Fibroblast of upper back skin (primary cell): ENCODE measurements at places on chromosomes 11 and 22.

- no peak for DNase-seq
Measured at GRCh38 chr11:24411791-24412190, 85.1 kb upstream of the LUZP2 start.

DNA sequence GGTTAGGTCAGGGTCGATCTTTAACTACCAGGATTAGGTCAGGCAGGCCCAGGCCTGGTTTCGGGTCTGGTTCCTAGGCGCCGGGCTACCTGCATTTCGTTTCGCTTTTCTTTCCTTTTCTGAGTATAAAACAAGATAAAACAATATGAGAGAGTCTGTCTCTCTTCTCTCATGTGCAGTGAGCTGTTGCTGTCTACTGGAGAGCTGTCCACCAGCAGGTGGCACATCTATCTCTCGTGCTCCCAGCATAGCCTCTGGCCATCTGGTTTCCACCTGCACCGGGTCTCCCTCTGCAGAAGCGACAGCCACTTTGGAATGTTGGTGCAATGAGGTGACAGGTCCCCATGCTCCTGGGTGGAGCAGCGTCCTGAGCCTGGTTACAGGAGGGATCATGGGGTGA, 27.6 kb downstream of the RIBC2 start:
- peak; percentile 67 for DNase-seq

DNA sequence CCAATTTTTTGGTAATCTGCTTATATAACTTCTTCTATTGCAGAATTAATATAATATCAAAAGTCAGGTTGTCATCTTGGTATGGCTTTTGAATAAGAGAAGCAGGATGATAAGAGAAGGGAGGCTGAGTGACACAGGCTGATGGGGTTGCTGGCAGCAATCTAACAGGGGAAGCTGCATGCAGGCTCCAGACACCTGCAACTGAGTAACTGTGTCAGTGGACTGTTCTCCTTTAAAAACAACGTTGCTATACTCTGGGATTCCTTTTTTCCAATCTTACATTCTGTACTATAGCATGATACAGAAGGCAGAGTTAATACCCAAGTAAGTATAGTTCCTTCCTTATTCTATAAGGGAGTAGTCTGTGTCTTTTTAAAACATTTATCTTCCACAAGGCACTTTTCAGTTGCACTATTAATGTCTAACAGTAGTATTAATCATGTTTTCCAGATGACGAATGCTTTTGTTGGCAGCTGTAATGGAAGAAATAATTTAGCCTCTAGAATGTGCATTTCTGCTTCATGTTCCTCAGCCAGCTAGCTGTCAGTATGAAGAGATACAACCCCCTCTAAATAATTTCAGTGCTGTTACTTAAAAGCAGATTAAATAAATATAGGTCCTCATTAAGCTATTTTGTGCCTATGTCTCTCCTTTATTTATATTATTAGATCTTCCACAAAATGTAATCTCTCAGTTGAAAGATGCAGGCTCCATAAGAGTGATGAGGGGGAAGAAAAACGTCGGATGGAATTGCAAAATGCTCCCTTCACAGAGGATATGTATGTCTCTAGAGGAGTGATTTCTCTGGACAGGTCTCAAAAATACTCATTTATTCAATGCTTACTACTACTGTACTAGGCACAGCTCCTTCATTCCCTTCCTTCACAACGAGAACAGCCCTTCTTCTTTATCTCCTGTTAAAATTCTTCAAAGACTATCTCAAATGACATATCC, 50.8 kb downstream of the ATG16L2 start:
- DNase-seq, result peak; percentile 88

- no peak for DNase-seq
Measured at GRCh38 chr11:44398266-44399030, 88.5 kb upstream of the ALX4 start.

- peak; percentile 60 for DNase-seq
Measured at GRCh38 chr11:41866525-41866924, 407.1 kb upstream of the LRRC4C start.

- peak; percentile 7 for DNase-seq
Measured at GRCh38 chr11:111851636-111852035, 19.7 kb downstream of the ALG9 start.

- DNase-seq, result no peak
Measured at GRCh38 chr22:43079742-43080141, 9.4 kb downstream of the TTLL1 start.

- DNase-seq, result no peak
Measured at GRCh38 chr11:62882788-62883501, 2.2 kb downstream of the SLC3A2 start.

DNA sequence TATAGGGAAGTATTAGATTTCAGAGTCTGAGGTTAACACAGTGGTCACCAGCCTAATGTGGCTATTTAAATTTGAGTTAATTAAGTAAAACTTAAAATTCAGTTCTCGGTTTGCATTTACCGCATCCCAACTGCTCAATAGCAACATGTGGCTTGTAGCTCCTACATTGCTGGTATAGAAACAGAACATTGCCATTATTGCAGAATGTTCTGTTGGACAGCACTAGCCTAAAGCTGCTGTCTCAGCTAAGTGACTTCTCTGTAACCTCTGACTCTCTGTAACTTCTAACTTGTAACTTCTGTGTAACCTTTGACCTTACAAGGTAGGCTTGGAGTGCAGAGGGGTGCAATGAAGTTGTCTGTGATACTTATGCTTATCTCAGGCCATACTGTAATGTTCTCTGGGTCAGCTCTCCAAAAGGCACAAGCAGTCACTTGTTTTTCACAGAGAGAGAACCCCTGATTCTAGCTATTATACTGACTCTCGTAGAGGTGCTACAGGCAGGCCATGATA, 78.7 kb downstream of the ZNRF3 start:
- DNase-seq, result no peak

- no peak for DNase-seq
Measured at GRCh38 chr11:66554602-66555001, 7.9 kb downstream of the ACTN3 start.

GRCh38 chr11:113553235-113553634, 78.0 kb upstream of the DRD2 start:
- DNase-seq, result peak; percentile 99

- no peak for DNase-seq
Measured at GRCh38 chr22:37500745-37501609, 14.8 kb upstream of the MFNG start.
